ENCODE measurements at places on chromosomes 2 and 18. TPM values are rescaled to one million over a fixed set of nuclear protein-coding genes. Genes with fewer than 3 reads are reported as not detected.

DNA sequence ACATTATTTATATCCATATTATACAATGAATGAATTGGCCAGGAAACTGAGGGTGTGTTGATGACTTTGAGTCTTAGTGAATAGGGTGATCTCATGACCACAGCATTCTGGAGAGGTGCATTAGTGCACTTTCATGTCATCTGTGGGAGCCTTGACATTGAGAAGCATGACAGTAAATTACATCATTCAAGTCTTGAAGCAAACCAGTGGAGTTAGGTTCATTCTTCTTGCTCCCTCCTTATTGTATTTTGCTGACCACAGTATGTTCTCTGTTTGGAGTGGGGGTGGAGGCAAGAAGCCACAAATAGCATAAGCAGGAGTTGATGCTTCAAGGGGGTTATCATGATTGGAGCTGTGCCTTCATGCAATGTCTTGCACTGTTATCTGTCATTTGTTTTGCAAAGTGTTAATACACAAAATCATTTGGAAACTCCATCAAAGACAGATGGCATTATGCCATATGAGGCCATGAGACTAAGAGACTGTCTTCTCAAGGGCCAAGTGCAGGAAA is 680.2 kb downstream of the NYAP2 start:
- DNase-seq: no peak

DNA sequence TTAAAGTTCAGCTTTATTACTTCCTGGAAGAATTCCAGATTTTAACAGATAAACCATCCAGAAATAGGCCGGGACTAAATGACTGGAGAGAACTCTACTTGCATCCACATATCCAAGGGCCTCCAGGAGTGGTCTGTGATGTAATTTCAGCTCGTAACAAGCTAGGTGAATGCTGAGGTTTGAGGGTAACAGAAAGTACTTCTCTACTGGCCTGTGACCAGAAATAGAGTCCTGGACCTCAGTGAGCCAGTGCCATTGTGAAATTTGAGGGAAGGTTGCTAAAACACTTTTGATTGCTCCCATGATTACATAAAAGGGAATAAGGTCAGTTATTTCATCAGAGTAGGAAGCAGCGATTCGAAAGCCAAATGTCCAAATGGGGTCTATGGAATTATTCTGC is 158.1 kb downstream of the DOCK10 start:
- DNase-seq: no peak

GRCh38 chr2:1721706-1722646 is 22.3 kb downstream of the PXDN start:
- DNase-seq: no peak

- DNase-seq: no peak
Observed at GRCh38 chr2:235537186-235537585, 43.3 kb downstream of the AGAP1 start.

GRCh38 chr2:235445116-235445515 is 48.7 kb upstream of the AGAP1 start:
- DNase-seq: no peak

DNA sequence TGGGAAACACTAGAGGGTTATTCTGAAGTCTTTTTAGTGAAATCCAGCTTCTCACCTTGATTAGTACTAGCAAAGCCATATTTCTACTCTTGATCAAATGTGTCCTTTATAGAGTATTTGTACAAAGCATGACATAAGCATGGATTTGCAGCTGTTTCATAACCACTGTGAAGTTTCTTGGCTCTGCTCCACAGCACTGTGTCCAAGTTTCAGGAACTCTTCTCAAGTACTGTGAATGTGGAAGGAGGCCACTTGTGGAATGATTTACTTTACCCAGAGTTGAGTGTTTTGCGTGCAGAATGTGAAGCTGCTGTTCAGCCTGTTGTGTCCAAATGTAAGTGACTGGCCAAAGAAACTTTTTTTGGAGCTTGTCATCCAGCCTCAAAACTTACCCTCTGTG is 16.2 kb upstream of the MAPRE2 start:
- no peak for DNase-seq

DNA sequence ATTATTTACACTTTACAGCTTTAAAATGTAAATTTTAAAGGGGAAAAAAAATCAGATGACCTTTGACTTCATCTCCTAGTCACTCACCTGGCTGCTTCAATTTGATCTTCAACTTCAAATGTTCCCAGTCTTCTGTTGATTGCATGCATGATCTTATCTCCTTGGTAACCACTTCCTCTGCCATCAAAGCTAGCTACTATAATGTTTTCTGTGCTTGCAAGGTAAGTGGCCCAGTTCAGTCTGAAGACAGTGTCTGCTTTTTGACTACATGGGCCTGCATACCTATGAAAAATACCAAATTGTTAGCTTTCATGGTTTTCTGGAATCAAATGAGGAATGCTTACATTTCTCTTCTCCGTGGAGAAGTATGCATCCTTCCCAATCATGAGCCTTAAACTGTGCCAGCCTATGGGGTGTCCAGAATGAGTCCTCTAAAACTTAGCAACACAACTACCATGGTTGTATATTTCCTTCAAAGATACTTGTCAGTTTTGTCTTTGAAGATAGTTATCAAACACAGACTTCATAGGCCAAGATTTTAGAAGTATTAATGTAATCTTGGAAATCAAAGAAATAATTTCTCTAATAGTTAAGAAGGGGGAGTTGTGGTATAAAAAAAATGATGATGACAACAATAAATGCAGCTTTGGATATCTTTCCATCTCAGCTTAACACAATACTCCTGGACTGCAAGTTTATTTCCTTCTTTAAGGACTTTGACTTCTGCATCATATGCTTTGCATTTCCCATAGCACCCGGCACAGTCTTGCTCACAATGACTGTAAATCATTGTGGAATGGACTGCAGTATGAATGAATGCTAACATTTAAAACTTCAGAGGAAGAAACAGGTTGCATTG is 62.1 kb downstream of the DPP4 start:
- DNase-seq: no peak

- no peak for DNase-seq
Observed at GRCh38 chr2:1553671-1554295, 140.5 kb downstream of the TPO start.

- peak; percentile 83 for DNase-seq
Observed at GRCh38 chr2:231687133-231687852, 21.0 kb upstream of the PTMA start.

DNA sequence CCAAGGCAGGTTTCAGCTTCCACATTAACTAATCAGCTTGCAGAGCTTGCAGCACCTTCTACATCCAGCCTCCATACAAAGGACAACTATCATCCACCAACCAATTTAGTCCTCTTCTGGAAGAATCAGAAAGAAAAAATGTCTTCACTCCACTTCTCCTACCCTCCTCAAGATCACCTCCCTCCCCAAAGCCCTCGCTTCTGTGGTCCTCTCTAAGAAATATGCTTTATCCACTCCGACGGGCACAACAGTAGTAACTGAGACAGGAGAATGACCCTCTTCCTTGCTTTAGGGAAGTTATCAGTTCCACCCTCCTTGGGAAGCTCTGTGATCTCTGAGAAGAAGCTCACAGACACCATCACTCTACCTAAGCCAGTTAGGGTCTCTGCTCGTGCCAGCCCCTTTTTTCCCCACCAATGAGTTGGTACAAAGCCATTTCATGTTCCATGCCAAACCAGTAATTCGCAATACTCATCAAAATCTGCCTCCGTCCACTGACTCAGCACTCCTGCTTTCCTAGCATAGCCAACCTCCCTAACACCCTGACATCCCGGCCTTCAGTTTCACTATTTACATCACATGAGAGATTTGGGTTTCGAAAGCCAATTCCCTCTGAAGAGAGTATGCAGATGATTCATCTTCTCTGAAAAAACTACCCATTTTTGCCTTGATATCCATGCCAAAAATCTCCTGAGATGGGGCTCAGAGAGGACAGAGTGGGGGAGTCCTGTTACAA is 114.1 kb upstream of the PKDCC start:
- no peak for DNase-seq

DNA sequence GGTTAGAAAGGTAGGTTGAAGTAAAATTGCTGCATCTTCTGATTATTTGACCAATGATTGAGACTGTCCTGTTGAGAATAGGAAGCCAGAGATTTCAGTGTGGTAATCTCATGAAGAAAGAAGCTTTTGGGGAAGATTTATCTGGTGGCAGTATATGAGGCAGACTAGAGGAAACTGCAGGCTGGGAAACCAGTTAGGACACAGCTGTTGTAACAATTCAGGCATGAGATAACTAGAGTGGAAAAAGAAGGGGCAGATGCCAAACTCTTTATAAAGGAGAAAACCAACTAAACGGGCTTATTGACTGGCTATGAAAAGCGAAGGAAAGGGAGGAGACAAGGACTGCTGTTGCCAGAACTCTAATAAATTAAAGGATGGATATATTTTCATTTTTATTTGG is 155.6 kb downstream of the TTC27 start:
- DNase-seq: no peak

DNA sequence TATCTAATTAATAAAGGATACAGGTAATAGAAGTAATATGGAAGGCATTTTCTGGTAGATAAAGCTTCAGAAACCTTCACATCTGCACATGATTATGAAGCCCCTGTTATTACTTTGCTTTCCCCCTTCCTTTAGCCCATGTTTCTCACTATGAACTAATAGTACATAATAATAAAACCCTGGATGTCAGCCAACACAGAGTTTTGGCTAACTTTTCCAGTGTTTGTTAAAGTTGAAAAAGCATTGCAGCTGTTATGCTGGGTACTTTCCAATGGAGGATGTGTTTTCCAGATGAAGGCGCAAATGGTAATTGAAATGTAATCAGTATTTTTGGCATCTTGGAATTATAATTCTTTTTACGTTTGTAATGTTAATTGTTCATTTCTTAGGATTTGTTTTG is 43.5 kb downstream of the SPTBN1 start:
- DNase-seq: no peak

- no peak for DNase-seq
Observed at GRCh38 chr2:95372216-95372829, 30.2 kb upstream of the FAHD2A start.

DNA sequence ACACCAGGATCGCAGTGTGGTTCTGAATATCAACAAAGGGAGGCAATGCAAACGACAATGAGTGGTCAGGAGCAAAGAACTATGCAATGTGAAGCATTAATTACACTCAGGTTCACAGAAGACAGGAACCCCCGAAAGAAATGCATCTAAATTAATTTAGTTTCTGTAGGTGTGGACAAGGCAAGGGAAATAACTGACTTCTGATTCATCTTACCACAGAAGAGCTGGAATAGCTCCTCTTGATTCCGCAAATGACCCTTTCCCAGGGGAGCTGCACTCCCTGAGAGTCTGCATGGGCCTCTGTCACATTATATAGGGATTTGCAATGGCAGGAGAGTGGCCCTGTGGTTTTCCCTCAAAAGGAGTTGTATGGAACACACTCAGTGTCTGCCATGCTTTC is 263.9 kb upstream of the APCDD1 start:
- DNase-seq: no peak

DNA sequence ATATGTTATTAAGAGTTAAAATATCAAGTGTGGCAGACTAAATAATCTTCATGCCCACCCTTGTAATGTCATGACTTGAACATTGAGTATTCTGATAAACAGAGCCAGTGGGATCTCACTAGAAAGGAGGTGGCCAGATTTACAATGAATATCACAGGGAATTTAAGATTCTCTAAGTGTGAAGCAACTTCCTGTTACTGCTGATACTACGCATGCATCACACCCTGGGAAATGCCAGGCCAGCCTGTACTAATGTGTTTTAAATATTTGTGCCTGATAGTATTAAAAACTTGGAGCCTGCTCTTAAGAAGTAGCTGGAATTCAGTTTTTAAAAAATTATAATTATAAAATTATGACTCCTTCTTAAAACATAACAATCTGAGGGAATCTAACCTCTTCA is 148.3 kb downstream of the LAMA3 start:
- no peak for DNase-seq

DNA sequence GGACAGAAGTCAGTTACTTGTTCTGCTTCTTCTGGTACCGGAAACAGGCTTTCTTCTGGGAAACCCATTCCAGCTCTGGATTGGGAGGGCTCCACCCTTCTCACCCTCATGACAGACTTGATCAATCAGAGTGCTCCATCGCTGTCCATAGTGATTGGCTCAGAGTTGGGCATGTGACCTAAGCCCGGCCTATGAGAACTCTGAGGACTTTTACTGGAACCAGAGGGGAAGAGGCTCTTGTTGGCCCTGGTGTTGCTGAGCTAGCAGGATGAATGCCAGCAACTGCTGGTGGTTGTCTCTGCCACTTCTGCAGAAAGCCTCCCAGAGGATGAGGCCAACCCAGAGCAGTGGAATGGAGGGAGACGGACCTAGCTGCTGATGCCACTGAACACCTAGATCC is 33.3 kb downstream of the TMEM37 start:
- DNase-seq: no peak

The ZEB2 gene
- total RNA-seq: 109 TPM

The AMER3 gene
- 0.18 TPM for total RNA-seq

The CFAP65 gene
- total RNA-seq: 0.59 TPM

The PRSS56 gene
- not detected for total RNA-seq

The TNFAIP6 gene
- not detected for total RNA-seq

The LOXHD1 gene
- 0.23 TPM for total RNA-seq

The KYNU gene
- not detected for total RNA-seq

The GAD1 gene
- total RNA-seq: 129 TPM

All from endothelial cell (in vitro differentiated cells).